ENCODE measurements at places on chromosomes 16 and 17.

- peak; percentile 51 for DNase-seq
Observed at GRCh38 chr17:38798614-38799500, 499 bp downstream of the PIP4K2B start.

- no peak for DNase-seq
Observed at GRCh38 chr17:45408611-45409421, 23.9 kb downstream of the ARHGAP27 start.

- no peak for DNase-seq
Observed at GRCh38 chr17:60158751-60159478, 9.1 kb downstream of the CA4 start.

GRCh38 chr16:20704281-20704680, 6.8 kb upstream of the ACSM1 start:
- DNase-seq: no peak

DNA sequence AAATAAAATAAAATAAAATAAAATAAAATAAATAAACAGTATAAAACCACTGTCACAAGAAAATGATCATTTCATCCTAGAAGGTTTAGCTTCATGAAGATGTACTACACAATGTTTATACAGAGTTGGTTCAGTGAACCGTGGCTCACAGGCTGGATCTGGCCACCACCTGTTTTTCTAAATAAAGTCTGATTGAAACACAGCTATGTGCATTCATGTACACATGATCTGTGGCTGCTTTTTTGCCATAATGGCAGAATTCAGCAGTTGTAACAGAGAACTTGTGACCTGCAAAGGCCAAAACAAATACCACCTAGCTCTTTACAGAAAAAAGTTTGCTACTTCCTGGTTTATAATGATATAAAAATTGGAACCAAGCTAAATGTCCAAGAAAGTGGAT, 12.6 kb upstream of the RPRML start:
- no peak for DNase-seq

DNA sequence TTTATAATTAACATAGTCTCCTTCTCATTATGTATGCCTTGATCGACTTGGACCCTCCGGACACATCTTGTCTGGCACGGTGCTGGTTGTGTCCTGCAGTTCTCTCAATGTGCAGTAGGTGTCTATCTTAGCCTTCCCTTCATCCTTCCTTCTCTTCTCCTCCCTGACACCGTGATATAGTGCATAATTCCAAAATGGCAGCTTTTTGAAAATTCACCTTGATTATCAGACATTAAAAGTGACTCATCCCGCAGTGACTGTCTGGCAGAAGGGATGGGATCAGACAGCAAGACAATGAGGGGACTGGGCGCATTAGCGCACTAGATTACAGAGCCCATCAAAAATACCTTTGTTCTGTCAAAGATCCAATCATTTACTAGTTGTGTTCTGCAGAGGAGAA, 70.0 kb upstream of the PMFBP1 start:
- DNase-seq: peak; percentile 31

GRCh38 chr17:3978421-3979289, 14.4 kb upstream of the ATP2A3 start:
- DNase-seq: no peak

- no peak for DNase-seq
Observed at GRCh38 chr17:72021417-72022041, 99.3 kb upstream of the SOX9 start.

- no peak for DNase-seq
Observed at GRCh38 chr17:72400863-72401262, 280.0 kb downstream of the SOX9 start.

DNA sequence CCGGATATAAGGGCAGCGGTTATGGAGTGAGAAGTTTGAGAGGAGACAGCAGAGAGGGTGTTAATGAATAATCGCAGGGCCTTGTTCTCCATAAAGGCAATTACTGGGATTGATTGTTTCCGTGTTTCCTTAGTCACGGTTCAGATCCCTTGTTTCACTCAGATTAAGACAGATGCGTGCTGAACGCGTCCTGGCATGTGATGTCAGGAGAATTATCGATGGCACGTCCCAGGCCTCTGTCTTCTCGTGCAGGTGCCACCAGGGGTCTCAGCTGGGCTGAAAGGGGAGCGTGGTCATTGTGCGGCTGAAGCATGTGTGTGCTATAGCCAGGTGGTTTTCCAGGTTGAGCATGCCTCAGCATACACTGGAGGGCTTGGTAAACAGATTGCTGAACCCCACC, 142.4 kb upstream of the NOL11 start:
- peak; percentile 26 for DNase-seq

GRCh38 chr16:4506450-4506849, 30.3 kb downstream of the HMOX2 start:
- DNase-seq: peak; percentile 66

GRCh38 chr16:5071681-5072333, at the start of gene ALG1:
ALG1 (plus strand) TSS chr16:5071843; CDS start chr16:5071850, 7 bp downstream.
- peak; percentile 84 for DNase-seq

DNA sequence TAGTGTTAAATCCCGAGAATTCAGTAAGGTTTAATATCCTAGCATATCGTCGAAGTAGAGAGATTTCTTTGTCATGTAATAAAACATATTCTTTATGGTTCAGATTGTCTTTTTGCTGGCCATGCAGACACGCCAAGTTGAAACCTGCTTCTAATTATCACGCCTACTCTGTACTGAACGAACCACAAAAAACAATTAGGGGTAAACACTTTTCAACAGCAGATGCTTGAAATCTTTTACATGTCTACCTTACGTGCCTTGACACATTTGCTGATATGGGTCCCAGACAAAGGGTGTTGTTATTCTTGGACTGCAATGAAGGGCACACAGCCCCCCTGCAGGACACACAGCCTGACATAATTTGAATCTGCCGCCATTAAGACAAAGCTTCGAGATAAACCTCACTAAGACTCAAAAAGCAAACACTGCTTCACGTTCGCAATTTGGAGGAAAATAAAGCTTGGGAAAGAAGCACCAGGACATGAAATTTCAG, 13.3 kb downstream of the WIPI1 start:
- DNase-seq: no peak

DNA sequence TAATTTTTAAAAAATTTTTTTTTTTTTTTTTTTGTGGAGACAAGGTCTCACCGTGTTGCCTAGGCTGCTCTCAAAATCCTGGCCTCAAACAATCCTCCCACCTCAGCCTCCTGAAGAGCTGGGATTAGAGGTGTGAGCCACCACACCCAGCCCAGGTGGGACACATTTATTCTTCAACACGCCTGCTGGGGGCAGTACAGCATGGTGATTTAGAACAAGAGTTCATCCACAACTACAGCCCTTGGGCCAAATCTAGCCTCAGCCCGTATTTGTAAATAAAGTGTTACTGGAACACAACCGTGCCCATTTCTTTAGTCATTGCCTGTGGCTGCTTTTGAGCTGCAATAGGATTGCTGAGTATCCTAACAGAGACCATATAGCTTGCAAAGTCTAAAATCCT, 92.8 kb downstream of the KATNIP start:
- DNase-seq: no peak

DNA sequence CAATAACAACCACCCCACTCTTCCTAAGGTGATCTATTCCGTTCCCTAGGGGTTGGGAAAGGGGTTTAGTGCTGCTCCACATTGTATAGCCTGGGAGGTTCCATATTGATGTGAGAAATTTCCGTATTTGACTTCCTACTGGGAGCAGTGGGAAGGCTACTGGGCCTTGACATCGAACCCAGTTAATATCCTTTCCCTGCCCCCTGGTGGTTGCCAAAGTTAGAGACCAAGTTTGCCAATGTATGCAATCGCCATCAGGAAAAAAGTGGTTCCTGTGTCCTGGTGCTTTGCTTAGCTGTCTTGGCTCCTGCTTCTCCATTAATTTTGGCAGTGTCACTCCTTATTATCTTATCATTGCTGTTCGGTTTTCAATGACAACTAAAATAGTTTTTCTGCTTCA, 914.9 kb downstream of the KCNJ2 start:
- no peak for DNase-seq

All from NCI-H1930 (cell line).